BE2C (cell line): ENCODE measurements at places on chromosomes 2 and 18.

DNA sequence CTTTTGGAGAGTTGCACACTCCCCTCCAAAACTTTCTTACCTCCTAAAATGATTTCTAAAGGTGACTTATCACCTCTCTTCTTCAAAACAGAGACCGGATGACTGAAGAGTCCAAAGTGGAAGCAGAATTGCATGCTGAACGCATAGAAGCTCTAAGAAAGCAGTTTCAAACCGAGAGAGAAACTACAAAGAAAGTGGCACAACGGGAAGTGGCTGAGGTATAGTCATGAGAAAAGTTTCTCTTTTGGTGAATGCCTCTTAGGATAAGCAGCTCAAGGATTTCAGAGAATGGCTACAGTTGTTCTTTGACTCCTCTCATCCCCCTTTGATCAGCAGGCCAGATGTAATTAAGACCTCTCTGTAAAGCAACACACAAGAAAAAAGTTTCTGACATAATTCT, 73.6 kb downstream of the GTF3C3 start:
- DNase-seq, result no peak

DNA sequence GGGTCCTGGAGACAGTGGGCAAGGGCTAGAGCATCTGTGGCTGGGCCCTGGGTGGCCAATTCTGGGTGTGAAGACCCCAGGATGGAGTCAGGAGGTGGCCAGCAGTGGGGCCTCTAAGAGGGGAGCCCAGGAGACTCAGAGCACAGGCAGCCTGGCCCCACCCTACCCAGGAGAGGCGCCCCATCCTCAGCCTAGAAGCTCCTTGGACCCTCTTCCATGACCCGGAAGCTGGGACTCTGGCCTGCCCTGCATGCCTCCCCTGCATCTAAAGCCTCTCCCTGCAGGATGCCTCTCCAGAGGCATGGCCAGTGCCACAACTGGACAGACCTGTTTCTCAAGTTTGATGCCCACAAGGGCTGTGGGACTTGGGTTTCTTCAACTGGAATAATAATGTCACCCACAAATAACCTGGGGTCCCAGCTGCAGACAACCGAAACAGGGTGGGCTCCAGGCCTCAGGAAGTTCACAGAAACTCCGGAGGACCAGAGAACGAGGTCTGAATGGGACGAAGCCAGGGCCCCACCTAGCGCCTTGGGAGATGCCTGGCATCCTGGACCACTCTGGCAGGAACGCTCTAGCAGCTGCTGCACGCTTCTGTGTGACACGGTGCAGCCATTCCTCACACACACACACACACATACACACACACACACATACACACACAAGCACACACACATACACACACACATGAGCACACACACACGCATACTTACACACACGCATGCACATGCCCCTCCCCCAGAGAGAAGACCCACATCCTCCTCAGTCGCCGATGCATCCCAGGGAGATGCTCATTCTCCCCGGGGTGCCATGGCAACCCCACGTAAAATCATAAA, 16.4 kb downstream of the KCNIP3 start:
- DNase-seq, result no peak

GRCh38 chr18:52312346-52312745, 27.7 kb upstream of the DCC start:
- no peak for DNase-seq

DNA sequence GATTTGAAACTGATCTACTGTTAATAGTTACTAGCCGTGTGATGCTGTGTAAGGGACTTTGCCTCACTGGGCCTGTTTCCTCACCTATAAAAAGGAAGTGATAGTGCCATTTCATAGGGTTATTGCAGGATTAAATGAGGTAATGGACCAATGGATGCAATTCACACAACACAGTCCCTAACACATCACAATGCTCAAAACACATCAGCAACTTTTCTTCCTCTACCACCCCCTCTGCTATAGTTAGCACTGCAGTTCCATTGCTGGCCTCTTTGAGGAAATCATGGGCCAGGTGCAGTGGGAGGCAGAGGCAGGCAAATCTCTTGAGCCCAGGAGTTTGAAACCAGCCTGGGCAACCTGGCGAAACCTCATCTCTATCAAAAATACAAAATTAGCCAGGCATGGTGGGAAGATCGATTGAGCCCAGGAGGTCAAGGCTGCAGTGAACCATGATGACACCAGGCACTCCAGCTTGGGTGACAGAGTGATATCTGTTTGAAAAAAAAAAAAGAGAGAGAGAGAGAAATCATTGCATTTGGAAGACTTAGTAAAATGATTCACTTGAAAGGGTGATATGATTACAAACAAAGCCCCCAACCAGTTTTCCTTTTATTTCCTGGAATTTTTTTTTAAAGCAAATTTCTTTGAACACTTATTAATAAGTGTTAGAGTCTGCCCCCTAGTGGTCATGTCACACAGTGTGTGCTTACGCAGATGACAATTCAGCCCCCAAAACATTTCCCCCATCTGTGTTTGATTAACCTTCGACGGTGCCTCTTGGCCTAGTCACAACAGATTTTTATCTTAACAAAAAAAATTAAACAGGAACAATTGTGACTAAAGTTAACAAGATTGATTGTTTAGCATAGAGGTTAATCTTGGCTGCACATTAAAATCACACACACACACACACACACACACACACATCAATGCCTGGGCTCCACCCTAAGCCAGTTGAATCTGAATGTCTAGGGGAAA, 88.6 kb upstream of the BCL11A start:
- peak; percentile 40 for DNase-seq

- no peak for DNase-seq
Observed at GRCh38 chr2:774436-774835, 97.2 kb upstream of the TMEM18 start.

DNA sequence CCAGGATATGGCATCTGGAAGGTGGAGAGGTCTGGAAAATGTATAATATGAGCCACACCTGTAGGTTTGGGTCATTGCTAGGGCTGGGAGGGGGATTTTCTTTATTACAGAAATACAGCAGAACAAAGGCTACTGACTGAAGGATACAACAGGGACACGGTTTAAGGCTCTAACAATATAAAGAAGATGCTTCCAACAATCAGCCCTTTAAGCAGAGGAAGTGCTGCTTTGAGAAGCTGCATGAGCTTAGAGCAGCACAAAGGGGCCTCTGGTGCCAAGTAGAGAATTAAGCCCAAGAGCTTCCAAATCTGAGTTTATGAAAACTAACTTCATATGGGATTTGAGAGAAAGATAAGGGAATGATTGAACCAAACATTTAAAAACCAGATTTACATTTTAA, 174.5 kb upstream of the RMP24 start:
- DNase-seq, result no peak

GRCh38 chr2:126864861-126865260, 33.8 kb upstream of the TEX51 start:
- peak; percentile 25 for DNase-seq

DNA sequence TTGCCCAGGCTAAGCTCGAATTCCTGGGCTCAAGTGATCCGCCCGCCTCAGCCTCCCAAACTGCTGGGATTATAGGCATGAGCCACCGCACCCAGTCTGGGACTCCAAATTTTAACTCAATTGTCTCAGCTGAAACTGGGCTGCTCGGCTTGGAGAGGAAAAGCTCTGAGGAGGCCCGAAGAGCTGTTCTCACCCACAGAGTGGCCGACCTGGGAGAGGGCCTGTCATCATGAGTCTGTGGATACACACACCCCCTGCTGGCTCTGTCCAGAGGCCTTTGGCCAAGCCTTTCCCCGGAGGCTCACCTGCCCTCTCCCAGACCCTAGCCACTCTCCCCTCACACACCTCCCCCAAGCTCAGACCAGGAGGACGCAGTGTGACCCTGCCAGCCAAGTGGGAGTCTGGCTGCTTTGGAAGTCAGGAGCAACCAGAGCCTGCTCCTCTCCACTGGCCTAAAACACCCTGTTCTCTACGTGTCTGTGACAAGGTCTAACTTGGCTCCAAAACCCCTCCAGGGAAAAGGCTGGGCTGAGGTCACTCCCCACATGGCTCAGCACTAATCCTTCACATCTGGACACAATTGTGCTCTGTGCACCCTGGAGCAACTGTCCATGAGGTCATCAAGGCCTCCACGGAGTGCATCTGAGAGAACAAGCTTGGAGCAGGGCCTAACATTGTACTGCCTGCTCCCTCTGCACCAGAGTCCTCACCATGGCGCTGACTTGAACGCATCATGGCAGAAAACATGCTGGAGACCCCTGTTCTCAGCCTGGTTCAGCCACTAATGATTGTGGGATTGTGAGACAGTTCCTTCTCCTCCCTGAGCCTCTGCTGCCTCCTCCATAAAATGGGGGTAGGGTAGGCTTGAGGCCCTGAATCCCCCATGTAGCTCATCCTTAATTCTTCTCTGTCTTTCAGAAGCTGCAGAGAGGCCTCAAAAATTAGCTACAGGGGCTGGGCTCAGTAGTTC, 49.9 kb upstream of the RAB6C start:
- peak; percentile 28 for DNase-seq

- no peak for DNase-seq
Observed at GRCh38 chr2:180583441-180584140, 396.8 kb upstream of the UBE2E3 start.

DNA sequence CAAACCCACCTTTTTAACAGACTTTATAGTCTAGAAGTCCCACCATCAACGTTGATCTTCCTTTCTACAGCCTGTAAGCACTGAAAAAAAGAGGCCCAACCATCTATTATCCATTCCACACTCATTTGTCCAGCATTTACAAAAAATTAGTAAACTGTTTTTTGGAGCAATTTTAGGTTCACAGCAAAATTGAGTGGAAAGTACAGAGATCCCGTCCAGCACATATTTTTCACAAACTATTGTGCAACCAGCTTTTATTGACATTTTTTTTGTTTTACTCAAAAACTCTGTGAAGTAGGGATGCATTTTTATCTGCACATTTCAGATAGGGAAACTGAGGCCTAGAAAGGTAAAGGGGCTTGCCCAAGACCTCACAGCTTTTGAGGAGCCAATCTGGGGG, 68.6 kb downstream of the TNP1 start:
- no peak for DNase-seq

GRCh38 chr2:225895126-225895525, 495.6 kb downstream of the NYAP2 start:
- DNase-seq, result no peak

DNA sequence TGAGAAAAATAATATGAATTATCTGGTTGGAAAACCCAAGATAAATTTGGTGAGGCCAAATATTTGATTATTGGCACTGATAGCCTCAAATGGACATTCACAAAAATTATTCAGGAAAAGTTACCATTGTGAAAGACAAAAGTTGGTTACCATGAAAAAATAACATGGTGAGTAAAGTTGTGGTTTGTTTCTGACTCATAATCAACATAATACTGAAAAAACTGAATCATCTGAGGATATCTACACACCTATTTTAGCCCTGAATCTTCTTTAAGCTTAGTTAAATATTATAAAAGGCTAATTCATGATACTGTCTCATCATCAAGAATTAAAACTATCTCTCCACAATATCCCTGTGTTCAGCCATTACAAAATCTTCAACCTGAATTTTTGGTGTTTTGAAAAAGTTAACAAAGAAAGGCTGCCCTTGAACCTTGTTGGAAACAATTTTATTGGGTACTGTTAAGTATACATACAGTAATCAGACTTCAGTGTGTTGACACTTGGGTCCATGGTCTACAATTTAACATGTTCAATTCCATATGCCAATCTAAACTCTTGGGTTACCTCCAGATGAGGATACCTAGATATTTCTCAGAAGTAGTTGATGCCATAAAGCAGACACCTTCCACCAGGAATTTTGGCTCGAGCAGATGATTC, 607.5 kb upstream of the SLC39A10 start:
- DNase-seq, result no peak

DNA sequence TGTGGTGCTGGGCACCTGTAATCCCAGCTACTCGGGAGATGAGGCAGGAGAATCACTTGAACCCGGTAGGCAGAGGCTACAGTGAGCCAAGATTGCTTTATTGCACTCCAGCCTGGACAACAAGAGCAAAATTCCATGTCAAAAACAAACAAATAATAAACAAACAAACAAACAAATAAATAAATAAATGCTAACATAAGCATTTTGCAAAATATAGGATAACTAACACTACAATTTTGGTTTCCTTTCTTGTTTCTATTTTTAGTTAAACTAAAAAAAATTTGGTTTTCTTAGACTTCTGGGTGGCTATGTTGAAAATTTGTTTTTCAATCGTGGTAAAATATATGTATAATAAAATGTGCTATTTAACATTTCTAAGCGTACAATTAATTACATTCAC, 115.0 kb upstream of the ZNF516 start:
- no peak for DNase-seq

- DNase-seq, result no peak
Observed at GRCh38 chr2:160660741-160661140, 167.1 kb upstream of the RBMS1 start.

GRCh38 chr2:237192881-237193280, 107.2 kb downstream of the COPS8 start:
- DNase-seq, result no peak

DNA sequence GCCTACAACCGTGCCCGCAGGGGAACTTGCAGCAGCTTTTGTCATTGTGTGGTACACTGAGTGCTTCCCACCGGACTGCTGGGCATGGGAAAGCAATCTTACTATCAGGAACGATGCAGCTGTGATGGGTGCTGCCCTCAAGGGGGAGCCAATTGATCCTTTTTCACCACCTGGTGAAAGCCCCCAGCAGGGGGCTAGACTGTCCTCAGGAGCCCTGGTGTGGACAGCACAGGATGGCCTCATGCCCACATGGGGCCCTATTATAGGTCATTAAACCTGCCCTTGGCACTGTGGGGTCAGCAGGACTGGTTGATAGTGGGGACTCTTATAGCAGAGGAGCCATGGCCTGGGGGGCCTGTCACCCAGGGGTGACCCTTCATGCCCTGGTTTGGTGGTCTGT, 172.2 kb downstream of the GLI2 start:
- no peak for DNase-seq

GRCh38 chr2:163877316-163877715, 141.5 kb upstream of the FIGN start:
- no peak for DNase-seq

DNA sequence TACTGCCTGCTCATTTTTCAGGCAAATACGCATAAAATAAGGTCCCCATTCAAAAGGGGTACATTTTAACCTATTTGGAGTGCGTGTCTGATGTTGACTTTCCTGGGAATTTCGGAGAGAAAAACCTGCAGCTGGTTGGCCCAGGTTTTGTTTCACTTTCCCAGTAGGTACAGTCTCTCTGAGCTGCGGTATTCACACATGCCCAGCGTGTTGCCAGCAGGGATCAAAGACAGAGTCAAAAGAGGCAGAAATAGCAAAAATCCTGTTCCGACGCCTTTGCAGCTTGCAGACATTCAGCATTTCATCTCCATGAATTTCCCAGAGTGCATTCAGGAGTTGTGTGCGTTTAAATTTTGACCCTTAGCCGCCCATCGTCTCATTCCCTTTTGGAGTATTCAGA, 855.4 kb upstream of the CELF4 start:
- no peak for DNase-seq

DNA sequence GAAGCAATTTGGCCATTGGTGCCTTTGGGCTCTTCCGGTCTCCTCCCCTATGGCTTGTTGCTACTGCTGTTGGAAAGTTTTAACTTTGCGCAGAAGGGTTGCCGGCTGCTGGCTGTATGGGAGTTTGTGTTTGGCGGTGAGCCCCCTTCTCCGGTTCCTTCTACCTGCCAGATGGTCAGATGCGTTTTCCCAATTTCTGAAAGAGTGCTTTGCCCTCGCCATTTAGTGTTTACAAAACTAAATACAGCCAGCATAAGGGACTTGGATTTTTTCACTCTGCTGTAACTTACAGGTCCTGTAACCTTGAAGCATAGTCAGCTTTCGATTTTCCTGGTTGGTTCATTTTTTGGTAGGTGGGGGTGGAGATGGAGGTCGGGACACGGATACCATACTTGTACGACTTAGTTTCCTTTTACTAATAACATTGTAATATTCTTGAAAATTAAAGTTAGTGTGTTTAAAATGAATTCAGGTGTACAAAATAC, 604 bp downstream of the COQ10B start:
- DNase-seq, result peak; percentile 69
